Stimulated activated CD4-positive, alpha-beta T cell treated with anti-CD3 and anti-CD28 coated beads, Interleukin-1b, Interleukin-23, amount 100 ng/mL, for 1 hour (primary cell): ENCODE measurements at places on chromosomes 6 and 20.

- DNase-seq, result no peak
Measured at GRCh38 chr6:142055219-142055618, 77.5 kb upstream of the GJE1 start.

DNA sequence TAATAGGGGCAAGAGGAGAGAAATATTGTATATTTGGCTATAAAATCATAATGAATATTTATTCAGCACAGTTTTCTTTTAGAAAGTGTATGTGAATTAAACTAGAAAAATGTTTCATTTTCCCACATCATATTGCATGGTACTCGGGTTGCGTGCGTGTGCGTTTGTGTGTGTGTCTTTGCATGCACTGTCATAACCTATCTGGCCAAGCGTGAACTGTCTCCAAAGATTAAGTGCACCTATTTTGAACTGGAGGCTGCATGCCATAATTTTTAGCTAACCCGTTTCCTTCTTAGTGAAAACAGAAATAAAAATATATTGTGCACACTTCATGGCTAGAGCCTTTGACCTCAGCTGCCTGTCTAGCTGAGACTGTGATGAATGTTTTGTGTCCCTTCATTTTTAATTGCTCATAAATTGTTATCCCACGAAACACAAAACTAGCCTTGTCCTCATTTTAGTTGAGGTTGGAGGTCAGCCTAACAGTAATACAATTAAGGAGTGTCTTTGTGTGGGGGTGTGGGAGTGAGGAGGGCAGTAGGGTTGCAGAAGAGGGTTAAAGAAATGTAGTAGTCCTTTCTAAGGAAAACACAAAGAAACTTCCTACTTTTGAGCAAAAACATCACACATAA lies 336.1 kb upstream of the POU3F2 start:
- no peak for DNase-seq

DNA sequence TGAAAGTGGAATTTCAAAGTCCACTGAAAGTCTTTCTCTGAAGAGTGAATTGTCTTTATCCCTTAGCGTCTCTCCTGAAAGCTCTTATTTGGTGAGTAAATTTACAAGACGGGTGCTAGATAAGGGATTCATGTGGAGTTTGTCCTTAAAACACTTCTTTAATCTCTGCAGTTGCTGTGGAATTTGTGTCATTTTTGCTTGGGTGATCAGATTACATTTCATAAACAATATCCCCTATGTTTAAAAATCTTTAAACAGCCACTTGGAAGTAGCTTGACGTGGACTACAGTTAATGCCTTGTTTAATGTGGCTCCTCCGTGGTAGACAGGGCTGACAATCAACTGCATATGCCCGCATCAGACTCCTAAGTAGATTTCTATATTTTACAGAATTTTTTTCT lies 175.4 kb upstream of the ZNF217 start:
- no peak for DNase-seq

DNA sequence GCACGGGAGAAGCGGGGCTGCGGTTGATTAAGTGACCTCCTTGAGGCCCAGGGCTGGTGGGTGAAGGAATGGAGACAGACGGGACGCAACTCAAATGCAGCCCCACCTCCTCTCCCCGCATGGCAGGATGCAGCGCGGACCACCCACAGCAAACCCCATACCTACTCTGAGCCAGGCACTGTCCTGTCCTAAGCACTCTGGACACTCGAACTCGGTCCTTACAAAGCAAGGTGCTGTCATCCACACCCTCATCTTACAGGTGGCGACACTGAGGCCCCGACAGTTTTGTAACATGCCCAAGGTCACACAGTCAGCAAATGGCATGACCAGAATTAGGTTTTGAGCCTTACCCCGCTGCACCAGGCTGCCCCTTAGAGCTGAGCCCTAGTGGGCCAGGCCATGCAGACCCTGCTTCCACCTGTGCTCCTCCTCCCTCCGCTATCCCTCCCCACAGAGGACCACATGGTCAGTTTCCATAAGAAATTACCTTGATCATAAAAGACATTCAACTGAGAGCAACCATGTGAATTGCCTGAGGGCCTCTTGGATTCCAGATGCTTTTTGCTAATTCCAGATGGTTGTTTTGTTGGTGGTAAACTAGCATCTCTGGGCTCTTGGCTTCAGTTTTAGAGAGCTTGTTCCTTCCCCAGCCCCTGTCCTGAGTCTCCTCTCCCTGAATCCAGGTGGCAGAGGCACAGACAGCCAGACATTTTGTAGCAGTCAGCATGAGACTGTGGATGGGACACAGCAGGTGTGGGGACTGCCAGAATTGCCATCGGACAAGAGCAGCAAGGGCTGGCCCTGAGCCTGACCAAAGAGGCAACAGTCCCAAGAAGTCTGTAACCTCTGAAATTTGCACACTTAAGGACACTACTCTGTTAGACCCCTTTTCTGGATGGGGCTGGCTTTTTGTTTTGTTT lies 171.9 kb upstream of the PMEPA1 start:
- no peak for DNase-seq

DNA sequence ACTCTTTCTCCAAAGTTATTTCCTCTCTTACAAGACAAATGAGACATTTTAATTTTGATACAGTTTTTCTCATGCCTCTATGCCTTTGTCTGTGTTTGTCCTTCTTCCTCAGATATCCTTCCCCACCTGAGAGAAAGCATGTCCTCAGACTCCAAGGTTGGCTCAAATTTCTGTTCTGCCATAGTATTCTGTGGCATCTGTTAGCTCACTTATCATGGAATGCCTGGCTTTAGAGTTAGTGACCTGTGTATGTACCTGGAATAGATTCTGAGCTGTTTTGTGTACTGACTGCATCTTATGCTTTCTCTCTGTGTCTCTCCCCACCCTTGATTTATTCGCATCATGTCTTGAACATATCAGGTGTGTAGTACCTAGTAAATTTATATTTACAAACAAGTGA lies 90.0 kb downstream of the CENPW start:
- DNase-seq, result no peak

- no peak for DNase-seq
Measured at GRCh38 chr20:49751397-49751736, 37.7 kb upstream of the B4GALT5 start.

- DNase-seq, result no peak
Measured at GRCh38 chr20:37096415-37097041, 731 bp upstream of the RBL1 start.

- no peak for DNase-seq
Measured at GRCh38 chr6:36576578-36576977, 17.6 kb upstream of the SRSF3 start.

- no peak for DNase-seq
Measured at GRCh38 chr6:109918227-109918626, 59.9 kb upstream of the GPR6 start.

- DNase-seq, result no peak
Measured at GRCh38 chr20:36541227-36541767, at the start of gene MYL9. Gene MYL9 (plus strand): TSS chr20:36541519. CDS start chr20:36544885, 3,366 bp downstream.

DNA sequence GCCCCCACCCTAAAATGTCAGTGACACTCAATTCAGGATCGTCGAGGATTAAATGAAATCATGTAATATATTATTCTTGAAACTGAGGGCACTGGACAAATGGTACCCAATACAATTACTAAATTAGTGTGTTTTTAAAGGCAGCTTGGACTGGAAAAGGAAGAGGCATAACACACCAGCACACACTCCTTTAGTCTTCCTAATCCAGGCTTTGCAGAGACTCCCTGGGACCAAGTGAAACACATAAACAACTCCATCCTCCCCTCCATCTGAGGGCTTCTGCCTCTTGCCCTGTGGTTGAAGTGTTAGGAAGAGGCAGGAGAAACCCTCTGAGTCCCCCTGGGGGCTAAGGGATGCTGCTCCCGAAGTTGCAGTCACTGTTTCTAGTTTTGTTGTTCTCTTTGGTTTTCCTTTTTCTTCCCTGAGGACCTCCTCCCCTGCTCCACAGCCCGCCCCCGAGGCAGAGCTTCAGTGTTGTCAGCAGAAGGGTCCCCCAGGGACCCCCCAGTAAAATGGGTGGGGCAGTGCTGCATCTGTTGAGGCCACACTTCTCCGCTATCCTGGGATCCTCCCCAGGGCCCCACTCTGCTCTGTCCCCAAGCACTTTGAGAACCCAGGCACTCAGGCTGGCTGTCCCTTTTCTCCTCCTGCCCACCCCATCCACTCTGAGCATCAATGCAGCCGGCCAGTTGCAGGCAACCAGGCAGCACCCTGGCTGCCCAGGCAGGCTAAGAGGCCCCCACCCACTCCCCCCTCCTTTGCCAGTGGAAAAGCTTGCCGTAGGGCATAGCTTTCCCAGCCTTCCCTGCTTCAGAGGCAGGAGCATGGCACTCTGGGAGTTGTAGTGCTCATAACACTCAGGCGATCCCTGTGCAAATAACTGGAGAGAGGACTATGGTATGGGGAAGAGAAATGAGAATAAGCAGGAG lies 5.9 kb downstream of the TMEM63B start:
- no peak for DNase-seq

DNA sequence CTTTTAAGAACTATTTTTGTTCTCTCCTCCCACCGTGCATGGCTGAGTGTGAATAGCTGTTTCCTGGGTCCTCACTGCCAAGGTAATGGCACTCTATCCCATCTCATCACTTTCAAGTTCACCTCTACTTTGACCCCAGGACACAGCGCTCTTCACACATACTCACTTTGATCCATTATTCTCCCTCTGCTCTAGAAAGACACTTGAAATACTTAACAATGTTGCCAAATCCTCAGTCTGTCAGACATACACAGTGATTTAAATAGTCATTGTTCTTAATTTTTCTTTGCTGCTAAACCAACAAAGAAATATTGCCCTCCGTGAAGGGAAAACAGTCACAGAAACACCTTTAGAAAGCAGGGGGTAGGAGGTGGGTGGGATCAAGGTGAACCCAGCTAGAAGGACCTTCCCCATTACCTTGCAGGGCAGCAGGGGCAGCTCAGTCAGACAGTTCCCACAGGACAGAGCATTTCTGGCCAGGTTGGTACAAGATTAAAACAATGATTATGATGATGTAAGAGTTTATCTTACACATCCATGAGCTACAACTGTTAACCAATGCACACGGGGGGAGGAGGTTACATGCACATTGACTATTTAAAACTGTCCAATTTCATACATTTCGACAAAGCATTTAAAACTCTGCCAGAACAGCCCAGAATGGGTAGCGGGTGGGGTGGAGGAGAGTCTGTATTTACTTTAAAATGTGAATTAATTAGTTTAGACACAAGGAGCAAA lies 2.4 kb downstream of the SLC22A23 start:
- no peak for DNase-seq

GRCh38 chr6:26613689-26614683 lies 17.2 kb downstream of the ABT1 start:
- DNase-seq, result no peak

DNA sequence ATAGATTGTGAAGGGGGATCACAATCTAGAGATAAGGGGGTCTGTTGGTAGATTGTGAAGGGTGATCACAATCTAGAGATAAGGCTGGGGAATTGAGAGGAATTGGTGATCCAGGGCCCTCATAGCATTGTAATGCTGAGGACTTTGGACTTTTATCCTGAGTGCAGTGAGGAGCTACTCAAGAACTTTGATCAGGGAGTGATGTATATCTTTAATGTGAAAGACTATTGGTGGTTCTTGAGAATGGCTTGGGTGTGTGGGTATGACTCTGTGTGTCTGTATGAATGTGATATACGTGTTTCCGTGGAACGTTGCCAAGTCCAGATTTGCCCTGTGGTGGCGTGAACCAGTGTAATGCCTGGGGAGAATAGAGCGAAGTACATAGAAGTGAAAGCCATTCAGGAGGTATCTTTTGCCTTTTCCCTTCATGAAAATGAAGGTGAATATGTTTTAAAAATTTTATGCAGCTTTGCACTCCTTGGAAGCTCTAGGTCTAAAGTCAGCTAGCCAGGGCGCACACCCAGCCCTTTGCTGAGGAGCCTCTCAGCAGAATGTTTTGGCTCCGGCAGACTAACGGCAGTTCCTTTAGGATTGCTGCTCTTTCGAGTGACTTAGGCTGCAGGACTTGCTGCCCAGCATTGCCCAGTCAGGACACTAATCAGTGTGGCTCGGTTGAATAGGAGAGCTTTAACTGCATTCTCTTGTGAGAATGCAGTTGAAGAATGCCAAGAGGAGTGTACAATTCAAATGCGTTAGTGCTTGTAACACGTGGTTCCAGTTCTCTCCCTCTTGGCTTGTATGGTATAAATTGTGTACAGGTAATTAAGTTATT lies 3.5 kb downstream of the ZFAND3 start:
- DNase-seq, result no peak

DNA sequence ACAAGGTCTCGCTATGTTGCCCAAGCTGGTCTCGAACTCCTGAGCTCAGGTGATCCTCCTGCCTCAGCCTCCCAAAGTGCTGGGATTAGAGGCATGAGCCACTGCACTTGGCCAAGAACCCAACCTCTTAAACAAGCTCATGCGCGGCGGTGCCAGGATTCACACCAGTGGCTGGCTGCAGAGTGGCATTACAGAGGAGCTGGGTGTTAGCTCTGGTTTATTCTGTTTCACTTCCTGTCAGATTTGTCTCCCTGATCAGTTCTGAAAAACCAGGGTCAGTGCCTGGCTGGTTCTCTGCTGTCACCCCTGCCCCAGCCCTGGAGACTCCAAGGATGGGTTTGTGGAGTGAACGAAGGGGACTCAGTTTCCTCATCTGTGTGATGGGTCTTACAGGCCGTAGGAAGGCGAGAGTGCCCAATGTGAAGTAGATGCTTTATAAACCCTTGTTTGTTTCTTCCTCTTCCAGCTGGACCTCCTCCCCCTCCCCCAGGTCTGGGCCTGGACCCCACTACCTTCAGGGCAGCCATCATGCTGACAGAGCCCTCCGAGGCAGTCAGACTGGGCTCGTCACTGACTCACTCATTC lies 63.4 kb downstream of the UBE2V1 start:
- DNase-seq, result no peak
